SK-N-MC (cell line): ENCODE measurements at places on chromosomes 12 and 14.

GRCh38 chr12:42958291-42958674 is 368.7 kb upstream of the PRICKLE1 start:
- DNase-seq = no peak

- no peak for DNase-seq
Measured at GRCh38 chr12:128724468-128725046, 99.2 kb downstream of the SLC15A4 start.

DNA sequence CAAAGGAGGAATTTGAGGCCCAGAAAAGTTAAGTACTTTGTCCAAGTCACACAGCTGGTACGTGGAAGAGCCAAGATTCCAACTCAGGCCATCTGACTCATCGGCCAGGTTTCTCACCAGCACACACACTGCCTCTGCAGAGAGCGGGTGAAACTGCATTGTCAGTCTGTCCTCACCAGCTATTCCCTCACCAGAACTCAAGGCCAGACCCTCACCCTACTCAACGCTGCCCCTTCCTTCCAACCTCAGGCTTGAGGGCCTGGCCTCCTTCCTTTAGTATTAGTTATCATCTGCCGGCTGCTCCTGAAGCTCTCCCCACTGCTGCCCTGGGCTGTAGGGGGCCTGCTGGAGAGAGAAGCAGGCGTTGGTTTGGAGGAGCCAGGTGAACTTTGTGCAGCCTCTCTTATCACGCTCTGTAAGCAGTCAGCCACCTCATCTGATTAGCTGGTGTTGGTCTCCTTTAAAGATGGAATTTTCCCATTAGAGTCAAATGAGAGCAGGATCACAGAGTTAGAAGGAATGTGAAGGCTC is 16.6 kb upstream of the PLEK2 start:
- DNase-seq = no peak

- no peak for DNase-seq
Measured at GRCh38 chr12:100758083-100758482, 36.5 kb upstream of the ANO4 start.

DNA sequence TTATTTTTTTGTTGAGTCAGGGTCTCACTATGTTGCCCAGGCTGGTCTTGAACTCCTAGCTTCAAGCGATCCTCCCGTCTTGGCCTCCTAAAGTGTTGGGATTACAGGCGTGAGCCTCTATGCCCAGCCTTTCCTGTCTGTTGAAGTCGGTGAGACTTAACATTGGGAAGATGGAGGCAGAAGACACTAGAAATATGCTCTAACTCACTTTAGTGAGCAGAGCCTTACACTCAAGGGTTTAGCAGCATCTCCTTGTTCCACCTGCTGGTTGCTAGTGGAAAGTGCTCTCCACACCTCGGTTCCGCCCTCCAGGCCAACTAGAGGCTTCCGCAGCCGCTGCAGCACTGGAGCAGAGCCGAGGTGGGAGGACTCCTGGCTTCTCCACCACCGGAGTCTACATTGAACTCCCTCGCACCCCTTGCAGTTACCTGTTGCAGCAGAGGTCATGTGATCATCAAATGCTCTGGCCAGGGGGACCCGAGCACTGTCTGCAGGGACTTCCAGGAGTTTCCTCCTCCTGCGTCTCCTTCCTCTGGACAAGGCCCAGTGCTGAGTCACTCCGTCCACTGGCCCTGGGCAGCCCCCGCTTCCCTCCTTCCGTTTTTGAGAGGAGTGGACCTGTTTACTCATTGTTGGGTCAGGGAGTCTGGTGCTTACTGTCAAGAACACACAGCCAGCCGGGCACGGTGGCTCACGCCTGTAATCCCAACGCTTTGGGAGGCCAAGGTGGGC is 9.4 kb upstream of the HVCN1 start:
- DNase-seq = peak; percentile 16

DNA sequence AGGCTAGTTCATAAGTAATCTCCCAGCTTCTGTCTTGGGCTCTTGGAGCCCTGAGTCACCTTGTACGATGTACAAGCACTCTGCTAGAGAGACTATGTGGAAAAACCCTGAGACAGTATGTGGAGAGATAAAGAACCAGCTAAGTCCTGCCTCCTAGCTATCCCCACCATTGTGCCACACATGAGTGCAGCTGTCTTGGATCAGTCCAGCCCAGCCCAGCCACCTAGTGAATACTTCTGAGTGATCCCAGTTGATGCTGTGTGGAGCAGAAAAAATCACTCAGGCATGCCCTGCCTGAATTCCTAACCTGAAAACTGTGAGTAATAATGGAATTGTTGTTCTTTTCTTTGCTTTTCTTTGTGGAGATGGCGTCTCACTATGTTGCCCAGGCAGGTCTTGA is 5.1 kb upstream of the SERPINA6 start:
- no peak for DNase-seq

DNA sequence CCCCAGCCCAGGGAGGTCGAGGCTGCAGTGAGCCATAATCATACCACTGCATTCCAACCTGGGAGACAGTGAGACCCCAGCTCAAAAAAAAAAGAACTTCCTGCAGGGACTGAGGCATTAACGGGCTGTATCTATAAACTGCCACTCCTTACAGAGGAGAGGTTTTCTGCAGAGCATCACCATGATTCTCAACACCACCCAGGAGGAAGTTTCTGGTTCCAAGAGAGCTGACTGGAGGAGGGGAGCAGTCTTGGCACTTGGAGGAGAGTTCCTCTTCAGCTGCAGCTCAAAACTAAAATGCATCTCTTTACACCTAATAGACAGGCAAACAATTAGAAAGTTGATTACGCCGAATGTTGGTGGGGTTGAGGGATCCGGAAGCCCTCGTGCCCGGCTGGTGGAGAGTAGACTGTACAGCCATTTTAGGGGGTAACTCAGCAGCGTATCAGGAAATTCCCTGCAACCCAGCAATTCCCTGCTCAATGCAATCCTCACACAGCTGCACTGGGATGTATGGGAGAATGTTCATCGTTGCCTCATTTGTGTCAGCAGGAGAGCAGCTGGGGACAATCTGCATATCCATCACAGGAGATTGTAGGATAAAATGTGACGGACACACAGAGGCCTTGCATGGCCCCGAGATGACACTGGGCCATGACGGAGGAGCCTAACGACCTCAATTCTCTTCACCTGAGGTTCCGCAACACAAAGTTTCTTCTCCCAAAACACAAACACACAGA is 36.6 kb downstream of the ACTN1 start:
- no peak for DNase-seq

DNA sequence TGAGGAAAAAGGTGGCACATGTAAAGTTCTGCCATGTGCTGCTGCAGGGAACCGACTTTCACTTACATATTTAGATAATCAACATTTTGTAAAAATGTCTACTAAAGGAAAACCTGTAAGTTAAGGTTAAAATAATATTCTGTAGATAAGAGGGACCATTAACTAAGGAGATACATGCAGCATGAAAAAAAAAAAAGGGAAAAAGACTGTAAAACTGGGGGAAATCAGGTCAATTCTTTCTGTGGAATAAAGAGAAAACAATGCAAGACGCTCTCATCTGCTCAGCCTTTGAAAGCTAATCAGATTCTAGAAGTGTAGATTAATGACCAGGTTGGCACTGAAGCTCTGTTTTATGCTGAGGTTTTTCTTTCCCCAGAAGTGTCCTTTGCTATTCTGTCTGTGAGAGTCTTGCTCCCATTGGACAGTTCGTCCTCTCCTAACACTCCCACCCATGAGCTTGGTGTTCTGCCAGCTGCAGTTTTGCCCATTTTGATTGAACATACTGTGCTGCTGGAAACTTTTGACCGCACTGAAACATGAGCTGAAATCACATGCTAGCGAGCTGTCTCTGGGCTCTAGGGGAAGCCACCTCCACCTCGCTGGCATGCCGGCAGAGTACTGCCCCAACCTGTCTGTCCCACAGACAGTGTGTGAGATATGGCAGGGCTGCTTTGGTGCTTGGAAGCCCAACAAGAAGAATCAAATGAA is 39.7 kb downstream of the PPTC7 start:
- no peak for DNase-seq

DNA sequence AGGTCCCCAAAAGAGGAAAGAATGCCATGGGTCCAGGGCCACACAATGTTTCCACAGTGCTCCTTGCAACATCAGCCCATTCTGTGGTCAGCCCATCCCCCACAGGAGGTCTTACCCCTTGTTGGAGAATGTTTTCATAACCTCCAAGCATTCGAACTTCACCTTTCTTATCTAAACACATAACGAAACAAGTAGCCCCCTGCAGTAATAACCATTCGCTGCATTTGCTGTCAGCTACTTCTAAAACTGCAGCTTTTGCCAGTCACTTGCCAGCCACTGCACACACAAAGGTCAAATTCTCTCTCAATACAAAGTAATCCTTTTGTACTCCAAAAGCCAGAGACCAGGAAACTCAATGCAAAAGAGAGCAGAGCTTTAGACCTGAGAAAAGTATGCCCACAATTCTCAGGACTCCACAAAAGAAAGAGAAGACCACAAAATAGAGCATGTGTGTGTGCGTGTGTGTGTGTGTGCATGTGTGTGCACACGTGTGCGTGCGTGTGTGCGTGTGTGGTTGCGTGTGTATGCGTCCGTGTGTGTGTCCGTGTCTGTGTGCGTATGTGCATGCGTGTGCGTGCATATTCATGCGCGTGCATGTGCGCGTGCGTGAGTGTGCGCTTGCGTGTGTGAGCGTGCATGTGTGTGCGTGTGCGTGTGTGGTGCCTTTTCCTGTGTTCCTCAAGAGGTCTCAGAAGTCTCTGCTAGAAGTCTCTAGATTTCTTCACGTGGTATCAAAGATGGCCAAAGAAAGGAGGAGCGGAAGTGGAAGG is 31.7 kb upstream of the NINJ2 start:
- DNase-seq = no peak

- DNase-seq = no peak
Measured at GRCh38 chr12:10737249-10737648, 14.1 kb upstream of the YBX3 start.

GRCh38 chr12:115072712-115073111 is 388.7 kb upstream of the TBX3 start:
- no peak for DNase-seq

DNA sequence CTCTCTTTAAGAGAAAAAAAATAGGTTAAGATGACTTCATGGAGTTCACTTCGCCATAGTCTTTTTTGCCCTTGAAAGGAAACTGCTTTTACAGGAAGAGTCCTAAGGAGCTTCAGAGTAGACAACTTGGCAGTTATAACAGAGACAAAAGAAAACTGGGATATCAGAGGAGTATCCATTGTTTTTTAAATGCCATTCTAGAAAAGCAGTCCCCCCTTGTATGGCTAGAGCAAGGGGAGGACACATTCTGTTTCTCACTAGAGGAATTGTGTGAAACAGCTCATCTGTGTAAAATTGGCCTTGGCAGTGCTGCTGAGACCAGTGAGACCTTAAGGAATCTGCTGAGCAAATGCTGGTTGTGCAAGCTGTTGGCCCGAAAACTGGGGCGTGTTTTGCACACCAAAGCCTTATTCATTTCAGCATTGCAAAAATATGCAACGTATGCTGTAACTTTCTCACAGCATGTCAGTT is 128.0 kb downstream of the GPR135 start:
- DNase-seq = no peak

- DNase-seq = no peak
Measured at GRCh38 chr14:70266157-70266556, 77.4 kb upstream of the SLC8A3 start.

DNA sequence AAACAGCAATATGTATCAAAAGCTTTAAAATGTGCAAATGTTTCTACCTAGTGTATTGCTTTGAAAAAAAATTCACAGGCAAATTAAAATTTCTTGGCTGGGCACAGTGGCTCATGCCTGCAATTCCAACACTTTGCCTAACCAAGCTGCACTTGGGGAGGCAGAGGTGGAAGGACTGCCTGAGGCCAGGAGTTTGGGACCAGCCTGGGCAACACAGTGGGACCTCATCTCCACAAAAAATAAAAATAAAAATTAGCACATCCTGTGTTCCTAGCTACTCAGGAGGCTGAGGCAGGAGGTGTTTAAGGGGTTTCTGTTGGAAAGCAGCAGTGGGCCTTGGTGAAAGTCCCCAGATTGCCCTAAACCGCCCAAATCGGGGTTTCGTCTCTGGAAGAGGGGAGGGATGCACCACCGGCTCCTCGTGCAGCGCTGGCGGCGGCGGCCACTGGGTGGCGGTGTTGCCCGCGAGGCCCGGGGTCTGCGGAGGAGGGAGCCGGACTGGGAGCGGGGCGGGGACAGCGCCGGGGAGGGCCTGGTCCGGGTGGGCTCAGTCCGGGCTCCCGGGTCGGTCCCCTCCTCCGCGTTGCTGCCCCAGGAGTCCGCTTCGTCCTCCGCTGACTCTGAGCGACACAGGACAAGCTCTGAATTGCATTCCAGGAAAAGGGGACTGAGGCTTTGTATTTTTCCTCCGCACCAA is 265.6 kb downstream of the AACS start:
- DNase-seq = no peak

DNA sequence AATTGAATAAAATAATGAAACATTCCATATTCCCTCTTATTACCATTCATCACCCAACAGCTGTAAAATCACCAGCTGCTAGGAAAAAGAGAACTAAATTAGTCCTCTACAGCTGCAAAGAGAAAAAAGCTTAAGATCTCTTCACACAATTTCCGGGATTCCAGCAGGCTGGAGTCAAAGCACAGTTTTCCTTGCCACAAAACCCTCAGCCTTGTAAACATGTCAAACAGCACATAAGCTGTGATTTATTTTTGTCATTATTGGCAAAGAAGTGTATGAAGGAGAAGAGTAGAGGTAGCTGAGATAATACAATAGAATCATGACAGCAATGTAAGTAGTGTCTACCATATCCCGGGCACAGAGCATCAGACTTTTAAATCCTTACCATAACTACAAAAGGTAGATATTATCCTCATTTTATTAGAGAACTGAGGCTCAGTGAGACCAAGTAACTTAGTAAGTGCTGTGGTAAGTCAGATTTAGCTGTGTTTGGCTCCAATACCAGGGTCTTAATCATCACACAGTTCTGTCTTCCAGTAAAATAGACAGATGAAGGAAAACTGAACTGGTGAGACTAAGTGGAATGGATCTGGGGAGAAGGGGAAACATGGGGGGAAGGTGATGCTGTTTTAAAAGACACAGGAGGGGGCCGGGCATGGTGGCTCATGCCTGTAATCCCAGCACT is 57.3 kb downstream of the NTN4 start:
- DNase-seq = peak; percentile 86

DNA sequence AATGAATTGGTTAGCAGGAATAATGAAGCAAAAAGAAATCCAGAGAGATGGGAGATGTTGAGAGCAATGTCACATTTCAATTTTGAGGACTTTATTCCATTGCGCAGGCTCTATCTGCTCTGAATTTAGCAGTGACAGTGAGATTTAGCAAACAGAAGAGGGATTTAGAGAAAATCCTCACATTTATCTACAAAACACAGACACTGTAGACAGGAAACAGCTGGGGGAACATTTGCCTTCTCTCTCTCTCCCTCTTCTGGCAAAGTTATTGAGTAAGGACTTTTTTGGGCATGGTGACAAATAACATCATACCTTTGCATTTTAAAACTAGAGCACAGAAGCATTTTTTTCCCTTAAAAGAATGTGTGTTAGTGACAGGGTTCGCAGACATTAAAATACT is at the start of gene IGF1:
TSS of gene IGF1 (minus strand) at position 158 of the 400 bp plus-strand sequence. CDS start 182 bp downstream, outside the sequence.
- peak; percentile 90 for DNase-seq

- no peak for DNase-seq
Measured at GRCh38 chr14:24123424-24124417, 6.7 kb upstream of the FITM1 start.

DNA sequence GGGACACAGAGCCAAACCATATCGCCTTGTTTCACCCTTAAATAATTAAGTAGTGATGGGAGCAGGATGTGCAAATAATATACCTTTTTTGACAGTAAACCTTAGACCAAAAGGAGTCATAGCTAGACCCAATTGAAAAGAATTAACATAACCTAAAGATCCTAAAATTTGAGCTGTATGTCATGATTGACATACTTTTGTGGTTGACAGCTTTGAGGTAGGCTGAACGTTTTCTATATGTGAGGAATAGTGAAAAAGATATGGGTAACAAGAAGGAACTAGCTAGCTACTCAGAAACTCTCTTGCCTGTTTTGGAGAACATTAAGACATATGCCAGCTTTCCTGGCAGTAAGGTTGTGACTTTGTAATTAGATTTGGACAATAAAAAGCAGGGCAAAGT is 320.6 kb downstream of the KCNC2 start:
- no peak for DNase-seq
